ENCODE measurements at places on chromosomes 11 and 22. TPM values are rescaled to one million over a fixed set of nuclear protein-coding genes. Genes with fewer than 3 reads are reported as not detected.

DNA sequence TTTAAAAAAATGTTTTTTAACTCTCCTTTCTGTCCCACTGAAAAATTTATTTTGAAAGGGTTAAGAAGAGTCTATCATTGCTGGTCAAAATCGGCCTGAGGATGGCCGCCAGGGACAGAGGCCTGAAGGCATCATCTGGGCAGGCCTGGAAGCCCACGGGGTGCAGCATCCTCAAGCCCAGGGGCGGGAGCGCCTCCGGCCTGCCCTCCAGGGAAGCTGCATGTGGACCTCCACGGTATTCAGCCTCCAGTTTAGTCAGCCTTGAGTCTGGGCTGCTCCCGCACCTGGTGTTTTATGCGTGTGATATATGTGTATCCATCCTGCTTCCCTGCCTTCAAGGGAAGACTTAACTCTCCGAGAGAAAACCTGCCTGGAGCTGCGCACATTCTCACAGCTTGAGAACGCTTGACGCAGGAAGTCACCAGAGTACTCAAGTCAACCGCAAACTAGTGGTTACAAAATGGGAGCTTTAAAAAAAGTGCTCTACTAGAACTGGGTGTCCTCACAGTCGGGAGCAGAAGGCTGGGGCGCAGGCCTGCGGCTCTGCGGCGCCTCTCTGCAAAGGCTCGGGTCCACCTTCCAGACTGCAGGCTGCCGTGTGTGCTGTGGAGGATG lies 13.6 kb upstream of the BID start:
- no peak for DNase-seq

DNA sequence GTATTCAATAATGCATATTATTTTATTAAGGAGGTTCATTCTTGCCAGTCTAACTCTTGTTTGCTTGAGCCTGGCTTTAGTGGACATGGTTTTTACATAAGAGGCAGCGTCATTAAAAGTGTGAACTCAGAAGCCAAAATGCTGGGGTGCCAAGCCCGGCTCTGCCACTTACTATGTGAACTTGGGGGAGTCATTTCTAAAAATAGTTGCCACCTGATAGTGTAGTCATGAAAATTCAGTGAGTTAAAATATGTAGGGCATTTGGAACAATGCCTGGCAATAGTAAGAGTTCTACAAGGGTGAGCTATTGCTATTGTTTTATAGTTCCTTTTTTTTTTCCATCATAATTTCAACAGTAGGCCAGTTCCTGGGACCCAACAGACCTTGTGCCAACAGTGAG lies 49.9 kb downstream of the TENM4 start:
- no peak for DNase-seq

DNA sequence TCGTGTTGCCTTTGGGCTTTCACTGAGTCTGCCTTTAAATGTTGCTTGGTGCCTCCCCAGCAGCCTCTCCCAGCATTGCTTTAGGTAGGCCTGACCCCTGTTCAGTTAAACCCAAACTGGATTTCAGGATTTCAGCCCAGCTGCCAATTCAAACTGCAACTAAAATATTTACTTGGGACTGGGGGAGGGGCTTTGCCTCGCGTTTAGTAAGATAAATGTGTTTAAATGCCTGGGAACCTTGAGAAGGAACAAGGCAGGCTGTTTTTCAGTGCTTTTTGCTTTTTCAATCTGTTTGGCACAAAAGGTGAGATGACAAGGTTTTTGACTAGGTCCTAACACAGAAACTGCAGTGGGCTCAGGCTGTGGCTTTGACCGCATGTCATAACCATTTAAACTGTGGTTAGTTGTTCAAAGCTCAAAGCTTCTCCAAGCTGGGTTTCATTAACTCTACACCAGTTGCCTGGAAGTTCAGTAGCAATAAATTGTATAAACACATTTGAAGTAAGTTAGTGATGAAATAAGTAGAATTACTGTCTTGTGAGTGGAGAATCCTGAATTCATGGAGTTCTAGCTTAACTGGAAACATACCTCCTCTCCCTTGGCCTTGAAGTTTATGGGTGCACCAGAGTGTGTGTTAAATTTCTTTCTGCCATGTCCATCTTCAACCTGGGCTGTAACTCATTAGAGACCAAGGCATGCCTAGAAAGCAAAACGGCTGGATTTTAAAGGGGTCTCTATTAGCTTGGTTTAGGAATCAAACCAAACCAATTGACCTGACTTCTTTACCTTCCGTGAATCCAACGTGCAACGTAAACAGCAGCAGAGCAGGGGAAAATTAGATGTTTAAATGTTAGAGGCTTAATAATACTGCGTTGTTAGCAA lies 3.6 kb downstream of the PKNOX2 start:
- peak; percentile 16 for DNase-seq

- no peak for DNase-seq
Observed at GRCh38 chr22:20216863-20217499, 51.1 kb downstream of the RTN4R start.

DNA sequence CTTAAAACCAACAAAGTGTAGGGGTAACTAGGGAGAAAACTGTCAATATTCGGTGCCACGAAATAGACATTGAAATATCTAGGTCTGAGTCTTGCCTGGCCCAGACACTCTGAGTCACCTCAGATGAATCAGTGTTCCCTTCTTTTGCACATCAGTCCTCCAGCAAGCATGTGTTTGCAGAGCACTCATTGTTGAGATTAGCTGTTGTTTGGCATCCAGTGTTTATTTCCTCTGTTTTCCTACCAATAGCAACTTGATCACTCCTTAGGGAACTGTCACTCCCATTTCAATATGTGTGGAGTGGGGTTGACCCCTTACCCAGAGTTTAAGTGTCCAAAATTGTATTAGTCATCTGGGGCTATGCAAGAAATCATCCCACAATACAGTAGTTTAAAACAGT lies 4.7 kb upstream of the ASCC2 start:
- DNase-seq: peak; percentile 81

GRCh38 chr22:46460857-46461256 lies 76.6 kb downstream of the CELSR1 start:
- no peak for DNase-seq

DNA sequence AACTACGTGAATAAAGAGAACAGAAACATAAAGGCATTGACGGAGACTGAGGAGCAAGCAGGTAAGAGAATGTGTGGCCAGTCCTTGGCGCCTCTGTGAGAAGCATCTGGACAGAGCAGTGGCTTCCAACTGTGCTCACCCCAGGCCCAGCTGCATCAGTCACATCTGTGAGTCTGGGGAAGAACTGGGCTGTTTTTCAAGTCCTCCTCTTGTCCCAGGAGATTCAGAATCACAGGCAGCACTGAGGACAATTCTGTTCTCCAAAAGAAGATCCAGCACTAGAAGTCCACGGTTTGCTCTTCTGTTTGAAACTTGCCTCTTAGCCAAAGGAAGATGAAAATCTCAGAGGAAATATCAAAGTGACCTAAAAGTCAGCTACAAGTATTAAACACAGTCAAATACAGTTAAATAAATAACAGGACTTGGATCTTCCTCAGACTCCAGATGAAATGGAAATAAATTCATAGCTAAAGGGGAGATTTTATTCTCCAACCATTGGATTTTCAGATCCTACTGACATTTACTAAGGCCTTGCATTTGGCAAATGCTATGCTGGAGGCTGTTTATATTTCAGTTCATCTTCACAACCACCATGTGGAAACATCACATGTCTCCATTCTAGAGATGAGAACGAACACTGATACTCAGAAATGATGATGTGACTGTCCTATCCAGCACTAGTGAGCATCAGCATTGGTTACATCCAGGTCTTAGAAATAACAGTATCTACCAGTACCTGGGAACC lies 14.1 kb downstream of the FAM181B start:
- no peak for DNase-seq

OR5A1 gene
- not detected for total RNA-seq

F2 gene
- total RNA-seq: not detected

SLC22A8 gene
- total RNA-seq: not detected

CCDC34 gene
- total RNA-seq: 11.6 TPM

API5 gene
- total RNA-seq: 19.6 TPM

CBX7 gene
- 13.6 TPM for total RNA-seq

Data from MG63 (cell line).